ENCODE measurements at places on chromosomes 11 and 22.

GRCh38 chr11:70205766-70206165, 2.7 kb downstream of the FADD start:
- DNase-seq = no peak

DNA sequence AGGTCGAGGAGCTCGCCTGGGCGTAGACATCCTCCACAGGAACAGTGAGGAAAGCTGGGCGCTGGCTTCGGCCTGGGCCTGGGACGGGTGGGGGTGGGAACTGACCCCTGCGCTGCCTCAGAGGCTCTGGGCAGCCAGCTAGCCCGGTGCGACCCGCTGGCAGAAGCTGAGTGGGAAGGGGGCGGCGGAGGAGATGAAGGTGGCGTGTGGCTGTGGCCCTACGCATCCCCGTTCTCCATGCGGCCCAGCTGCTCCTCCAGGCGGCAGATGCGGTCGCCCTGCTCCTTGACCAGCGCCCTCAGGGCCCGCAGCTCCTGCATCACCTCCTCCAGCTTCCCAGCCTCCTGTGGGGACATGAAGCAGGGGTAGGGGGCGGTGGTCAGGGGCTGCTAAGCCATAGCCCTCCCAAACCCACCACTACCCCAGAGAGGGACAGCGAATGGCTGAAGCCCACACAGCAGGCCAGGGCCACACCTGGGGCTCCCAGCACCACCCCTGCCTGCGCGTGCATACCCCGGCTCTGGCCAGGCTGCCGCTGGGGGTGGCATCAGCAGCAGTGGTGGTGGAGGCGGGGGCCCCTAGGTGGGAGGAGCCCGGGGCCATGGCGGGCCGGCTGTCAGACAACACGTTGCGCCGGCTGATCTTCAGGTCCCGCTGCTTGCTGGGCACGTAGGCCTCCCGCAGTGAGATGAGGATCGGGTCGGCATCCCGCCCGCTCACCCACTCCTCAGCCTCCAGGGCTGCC, 848 bp upstream of the PTPRCAP start:
- no peak for DNase-seq

DNA sequence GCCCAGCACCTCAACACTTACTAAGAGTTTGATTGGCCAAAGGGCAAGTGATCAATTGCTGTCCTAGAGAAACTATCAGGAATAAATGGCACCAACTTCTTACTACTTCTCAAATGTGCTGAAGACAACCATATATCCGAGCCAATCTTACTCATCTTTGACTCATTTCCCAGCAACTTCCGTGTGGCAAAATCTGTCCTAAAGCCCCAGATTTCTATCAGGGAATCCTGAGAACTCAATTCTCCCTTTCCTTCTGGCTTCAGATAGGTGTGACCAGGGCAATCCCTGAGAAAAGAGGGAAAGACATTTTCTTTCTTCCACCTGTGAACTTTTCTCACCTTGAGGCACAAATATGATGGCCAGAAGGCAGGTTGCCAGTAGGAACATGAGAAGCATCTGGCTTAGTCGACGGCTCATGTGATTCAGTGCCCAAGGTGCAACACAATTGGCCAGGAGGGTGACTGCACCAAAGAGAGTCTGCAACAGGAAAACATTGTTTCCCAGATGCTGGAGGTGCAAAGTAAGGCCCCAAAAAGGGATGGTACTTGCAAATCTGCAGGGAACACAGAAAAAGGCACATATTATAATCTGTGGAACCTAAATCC, 21.8 kb upstream of the SLC22A24 start:
- DNase-seq = no peak

- DNase-seq = peak; percentile 77
These were observed at the start of gene BRD1 for GRCh38 chr22:49827853-49828598. TSS of gene BRD1 (minus strand) at chr22:49827873. CDS start at chr22:49824317, 3,556 bp downstream.
